ENCODE measurements at places on chromosomes 3 and 15. TPM values are rescaled to one million over a fixed set of nuclear protein-coding genes. Genes with fewer than 3 reads are reported as not detected.

- DNase-seq = no peak
These were observed 43.2 kb upstream of the RAB6B start for GRCh38 chr3:133938770-133939462.

GRCh38 chr3:66923969-66924368, 74.1 kb upstream of the KBTBD8 start:
- no peak for DNase-seq

- no peak for DNase-seq
These were observed 136.0 kb downstream of the HCN4 start for GRCh38 chr15:73232776-73233175.

The LRRC3B gene
- not detected for total RNA-seq

The ARPIN gene
- 4.4 TPM for total RNA-seq
